ENCODE measurements at places on chromosomes 1 and 21.

DNA sequence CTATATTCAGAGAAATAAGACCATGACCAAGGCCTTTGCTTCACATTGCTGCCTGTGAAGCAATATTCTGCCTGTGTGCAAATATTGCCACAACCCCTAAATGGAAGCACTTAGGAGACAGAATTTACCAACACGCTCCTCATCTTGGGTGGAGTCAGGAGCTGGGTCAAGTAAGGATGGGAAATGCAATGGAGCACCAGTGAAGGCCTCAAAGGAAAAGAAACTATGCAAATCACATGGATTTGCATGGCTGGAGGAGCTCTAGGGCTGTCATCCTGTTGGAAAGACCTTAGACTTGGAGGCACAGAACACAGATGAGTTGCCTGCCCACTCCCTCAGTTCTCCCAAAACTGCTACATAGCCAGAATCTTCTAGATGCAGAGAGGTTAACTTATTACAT is 435.5 kb downstream of the SIPA1L2 start:
- DNase-seq, result no peak

GRCh38 chr1:207302618-207303393 is 18.7 kb upstream of the CD55 start:
- no peak for DNase-seq

DNA sequence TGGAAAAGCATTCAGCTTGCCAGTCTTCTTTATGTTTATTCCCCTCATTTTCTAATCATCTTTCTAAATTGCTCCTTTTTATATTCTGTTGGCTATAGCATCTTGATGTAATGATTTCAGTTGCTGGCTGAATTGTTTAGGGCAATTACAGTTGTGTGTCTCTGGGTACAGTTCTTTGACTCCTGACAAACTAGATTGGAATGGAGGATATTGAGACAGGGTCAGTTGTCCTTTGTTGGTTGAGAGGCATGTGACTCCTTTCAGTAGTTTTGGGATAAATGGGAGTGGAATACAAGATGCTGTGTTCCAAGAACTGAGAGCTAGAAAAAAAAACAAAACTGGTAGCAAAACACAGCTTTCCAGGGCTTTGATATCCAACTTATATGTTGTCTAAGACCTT is 1.5 kb downstream of the CENPF start:
- no peak for DNase-seq

DNA sequence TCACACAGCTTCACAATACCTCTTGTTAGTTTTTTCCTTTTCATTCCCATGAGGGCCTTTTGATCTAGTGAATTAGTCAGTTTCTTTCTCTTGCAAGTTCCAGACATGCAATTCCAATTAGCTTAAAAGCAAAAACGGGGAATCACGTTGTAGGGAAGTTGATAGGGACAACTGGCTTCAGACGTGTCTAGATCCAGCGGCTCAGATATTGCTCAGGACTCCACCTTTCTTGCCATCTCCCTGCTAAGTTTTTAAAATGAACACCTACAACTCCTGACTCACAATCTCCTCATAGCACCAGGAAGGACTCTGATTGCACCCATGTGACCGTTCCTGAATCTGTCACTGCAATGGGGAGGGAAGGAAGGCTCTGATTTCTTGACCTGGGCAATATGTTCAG is 63.8 kb upstream of the ARHGAP29 start:
- no peak for DNase-seq

GRCh38 chr21:34793471-34793870 is 124.7 kb downstream of the CLIC6 start:
- no peak for DNase-seq

DNA sequence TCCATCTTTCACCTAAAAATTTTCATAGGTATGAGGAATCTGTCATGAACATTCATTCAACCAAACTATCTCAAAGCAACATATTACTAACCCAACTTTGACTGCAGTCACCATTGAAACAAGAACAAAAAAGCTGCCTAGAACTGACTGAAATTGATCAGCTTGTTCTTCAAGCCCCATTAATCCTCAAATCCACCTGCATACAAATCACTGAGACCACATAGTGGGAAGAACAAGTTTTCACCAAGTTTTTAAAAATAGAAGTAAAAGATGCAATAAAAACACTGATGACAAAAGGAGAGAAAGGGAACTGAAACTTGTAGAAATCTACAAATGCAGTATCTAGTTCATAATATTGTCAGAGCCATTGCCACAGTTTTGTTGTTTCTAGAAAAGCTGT is 6.1 kb downstream of the SORT1 start:
- no peak for DNase-seq

DNA sequence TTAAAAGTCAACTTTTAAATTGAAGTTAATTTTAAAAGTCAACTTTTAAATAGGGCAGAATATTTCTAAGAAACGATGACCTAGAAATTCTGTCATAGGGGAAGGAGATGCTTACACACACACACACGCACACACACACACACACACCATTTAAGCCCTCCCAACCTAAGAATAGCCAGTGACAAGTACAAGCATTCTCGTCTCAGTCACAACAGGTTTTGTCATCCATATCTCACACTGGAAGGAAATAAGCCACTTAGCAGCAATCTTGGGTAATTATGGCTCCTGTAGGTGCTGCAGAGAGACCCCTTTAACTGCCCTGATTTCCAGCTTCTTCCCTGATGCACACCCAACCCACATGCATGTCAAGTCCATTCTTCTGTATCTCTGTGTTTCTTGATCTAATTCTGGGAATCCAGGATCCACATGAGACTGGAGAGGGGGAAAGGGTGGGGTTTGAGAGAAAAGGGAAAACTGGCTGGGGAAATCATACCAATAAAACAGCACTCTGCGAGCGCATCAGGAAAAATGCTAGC is 338.1 kb downstream of the PAPPA2 start:
- peak; percentile 60 for DNase-seq

DNA sequence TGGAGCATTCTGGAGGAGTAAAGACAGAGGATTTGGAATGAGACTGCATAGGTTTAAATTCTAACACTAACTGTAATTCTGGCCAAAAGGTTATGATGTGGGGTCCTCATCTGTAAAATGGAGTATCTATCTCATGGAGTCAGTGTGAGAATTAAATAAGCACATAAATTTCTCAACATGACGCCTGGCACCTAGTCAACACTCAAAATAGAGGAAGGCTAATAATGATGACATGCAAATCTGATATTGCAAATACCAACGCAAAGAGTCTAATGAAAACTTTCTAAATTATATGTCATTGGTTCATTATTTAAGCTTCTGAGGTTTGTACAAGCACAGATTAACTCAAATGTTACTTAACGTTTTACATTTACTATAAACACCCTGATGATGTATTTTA is 29.6 kb downstream of the APP start:
- no peak for DNase-seq

DNA sequence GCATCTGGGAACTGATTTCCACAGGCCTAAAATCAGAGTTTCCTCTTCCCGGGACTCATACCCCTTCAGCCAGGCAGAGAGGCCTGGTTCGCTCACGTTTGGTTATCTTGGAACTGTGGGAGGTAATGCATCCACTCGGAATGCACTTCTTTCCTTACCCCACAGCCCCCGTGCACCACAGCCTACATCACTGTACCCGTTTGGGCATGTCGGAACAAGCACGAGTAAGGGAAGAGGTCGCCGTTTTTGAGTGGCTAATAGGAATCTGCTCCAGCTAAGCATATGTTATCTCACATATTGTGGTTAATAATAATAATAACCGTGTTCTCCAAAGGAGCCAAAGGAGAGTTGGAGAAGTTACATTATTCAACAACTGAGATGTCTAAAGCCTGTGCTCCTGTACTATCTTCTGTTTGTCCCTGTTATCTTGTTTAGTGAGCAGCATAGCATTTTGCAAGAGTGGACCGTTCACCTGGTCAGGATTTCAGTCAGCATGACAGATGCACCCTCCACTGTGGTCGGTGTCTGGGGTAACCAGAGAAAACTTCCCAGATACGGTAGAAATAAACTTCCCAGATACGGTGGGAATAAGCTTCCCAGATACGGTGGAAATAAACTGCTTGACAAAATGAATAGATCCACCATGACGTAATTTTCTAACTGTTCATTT is 198.6 kb downstream of the SDCCAG8 start:
- peak; percentile 36 for DNase-seq

- no peak for DNase-seq
Measured at GRCh38 chr1:67194209-67194863, 28.1 kb downstream of the IL23R start.

GRCh38 chr1:184821658-184822057 is 67.0 kb upstream of the EDEM3 start:
- no peak for DNase-seq

GRCh38 chr1:11845641-11846335 is 1.8 kb downstream of the NPPA start:
- no peak for DNase-seq

- no peak for DNase-seq
Measured at GRCh38 chr21:25903607-25904006, 168.8 kb downstream of the GABPA start.

GRCh38 chr1:112716133-112716720 is 1.1 kb upstream of the PPM1J start:
- DNase-seq, result peak; percentile 76

GRCh38 chr1:31487143-31487542 is 74.1 kb downstream of the SERINC2 start:
- no peak for DNase-seq

DNA sequence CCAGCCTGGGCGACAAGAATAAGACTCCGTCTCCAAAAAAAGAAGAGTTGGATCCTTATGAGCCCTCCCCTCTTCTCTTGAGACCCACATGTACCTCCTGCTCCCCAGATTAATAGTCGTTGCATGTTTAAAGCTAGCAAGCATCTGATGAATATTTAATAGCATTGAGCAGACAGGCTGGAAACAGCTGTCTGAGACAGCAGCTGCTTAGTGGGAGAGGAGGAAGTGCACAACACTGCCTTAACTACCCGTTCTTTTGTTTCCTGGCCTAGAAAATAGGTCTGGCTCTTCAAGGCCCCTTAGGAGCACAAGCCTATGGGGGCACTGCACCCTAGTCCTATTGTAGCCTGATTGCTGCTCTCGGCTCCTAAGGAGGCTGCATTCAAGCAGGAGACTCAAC is 17.3 kb upstream of the TMEM39B start:
- no peak for DNase-seq

- no peak for DNase-seq
Measured at GRCh38 chr1:10575616-10576015, 100.9 kb downstream of the PEX14 start.

GRCh38 chr1:21655748-21656147 is 13.4 kb downstream of the RAP1GAP start:
- DNase-seq, result peak; percentile 26

DNA sequence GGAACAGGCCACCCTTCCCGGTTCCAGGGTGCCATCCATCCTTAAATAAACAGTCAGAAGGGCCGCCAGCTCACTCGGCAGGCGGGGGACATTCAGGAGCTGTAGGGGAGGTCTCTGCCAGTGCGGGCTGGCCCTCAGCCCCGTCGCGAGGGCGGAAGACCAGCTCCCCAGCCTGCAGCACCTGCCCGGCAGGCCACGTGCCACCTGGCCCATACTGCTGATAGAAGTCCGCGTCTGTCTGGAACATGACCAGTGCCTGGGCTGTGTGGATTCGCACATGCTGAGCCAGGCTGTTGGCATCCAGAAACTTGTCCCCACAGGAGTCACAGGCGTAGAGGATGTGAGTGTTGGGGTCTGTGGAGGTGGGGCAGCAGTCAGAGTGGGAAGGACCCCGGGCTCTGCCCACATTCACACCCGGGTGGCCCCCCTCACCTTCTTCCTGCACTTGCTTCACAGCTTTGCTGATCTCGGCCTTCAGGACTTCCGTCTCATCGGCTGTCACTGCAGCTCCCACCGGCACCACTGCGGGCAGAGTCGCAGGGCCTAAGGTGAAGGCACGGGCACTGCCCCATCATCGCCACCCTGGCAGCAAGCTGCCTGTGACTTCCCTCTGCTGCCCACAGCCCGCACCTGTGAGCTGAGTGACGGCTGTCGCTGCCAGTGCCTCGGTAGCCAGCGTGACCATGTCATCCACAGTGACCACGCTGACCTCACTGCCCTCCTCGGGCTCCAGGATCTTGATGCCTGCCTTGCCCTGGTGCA is 33.8 kb downstream of the ZBTB17 start:
- DNase-seq, result no peak

- no peak for DNase-seq
Measured at GRCh38 chr1:39562886-39563285, 13.7 kb downstream of the PABPC4 start.

DNA sequence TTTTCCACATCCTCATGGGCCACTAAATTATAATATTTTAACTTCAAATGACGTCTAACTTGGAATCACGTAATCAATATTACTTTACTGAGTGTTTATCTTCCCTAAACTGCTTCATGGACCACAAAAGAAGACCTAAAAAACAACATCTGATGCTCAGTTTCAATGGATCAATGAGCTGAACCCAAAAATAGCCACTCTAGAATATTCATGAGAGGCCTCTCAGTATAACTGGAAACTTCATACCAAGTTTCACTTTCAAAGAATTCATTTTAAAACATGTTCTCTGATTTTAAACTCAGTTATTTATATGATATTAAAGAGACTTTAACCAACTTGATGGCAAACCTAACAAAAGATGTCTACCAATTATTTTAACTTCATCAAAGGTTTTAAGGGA is 23.7 kb upstream of the TIAM1 start:
- DNase-seq, result no peak

DNA sequence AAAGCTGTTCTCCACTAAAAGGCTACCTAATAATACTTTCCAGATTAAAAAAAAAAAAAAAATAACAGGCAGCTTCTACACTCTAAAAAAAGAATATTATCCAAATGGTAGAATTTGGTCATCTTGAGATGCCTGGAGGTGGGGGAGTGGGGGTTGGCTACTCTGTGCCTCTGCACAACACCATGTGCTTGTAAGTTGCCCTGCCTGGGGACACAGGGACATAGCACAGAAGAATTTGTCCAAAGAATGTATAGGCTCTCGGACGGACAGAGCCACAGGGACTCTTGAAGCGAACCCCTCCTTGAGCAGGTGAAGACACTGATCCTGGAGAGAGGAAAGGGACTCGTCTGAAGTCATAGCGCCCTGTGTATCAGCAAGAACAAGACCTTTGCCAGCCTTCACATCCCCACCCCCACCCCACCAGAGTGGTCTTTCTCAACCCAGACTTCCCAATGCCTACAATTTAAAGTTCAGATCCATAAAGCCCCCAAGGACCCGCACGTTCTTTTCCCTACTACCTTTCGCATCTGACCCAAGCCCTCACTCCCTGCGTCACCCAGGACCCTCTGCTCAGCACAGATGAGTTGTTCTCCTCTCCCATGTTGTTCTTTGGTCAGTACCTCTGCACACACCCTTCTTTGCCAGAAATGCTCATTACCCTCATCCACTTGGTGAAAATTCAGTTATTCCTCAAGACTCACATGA is 72.6 kb downstream of the LGR6 start:
- no peak for DNase-seq
